ENCODE measurements at places on chromosomes 12 and 14.

GRCh38 chr14:73244541-73245290 lies 7.4 kb downstream of the PAPLN start:
- DNase-seq: no peak

- no peak for DNase-seq
Observed at GRCh38 chr12:22350886-22351285, 16.4 kb upstream of the ST8SIA1 start.

DNA sequence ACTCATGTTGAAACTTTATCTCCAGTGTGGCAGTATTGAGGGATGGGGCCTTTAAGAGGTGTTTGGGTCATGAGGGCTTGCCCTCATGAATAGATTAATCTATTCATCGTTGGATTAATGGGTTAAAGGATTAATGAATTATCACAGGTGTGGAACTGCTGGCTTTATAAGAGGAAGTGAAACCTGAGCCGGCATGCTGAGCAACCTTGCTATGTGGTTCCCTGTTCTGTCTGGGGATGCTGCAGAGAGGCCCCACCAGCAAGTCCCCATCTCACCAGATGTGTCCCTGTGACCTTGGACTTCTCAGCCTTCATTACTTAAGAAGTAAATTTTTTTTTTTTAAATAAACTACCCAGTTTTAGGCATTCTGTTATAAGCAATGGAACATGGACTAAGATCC lies 109.6 kb downstream of the DYRK2 start:
- peak; percentile 78 for DNase-seq

DNA sequence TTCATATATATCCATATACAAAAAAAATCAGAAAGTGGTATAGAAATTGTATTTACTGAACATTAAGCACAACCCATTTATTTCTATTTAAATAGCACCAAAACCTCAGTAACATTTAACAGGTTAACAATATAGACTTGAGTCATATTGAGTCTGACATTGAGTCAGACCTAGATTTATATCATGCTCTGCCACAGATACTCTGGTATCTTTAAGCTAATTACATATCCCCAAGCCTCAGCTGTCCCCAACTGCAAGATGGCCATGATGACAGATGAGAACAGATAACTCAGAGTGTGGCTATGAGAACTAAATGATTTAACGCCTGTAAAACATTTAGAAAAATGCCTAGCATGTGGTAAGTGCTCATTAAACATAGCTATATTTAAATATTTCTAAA lies 40.3 kb downstream of the IFNG start:
- peak; percentile 43 for DNase-seq

- DNase-seq: no peak
Observed at GRCh38 chr12:11886339-11886738, 184.4 kb upstream of the BCL2L14 start.

GRCh38 chr14:55502746-55503284 lies 62.4 kb upstream of the TBPL2 start:
- no peak for DNase-seq

GRCh38 chr14:35883677-35884293 lies 57.6 kb downstream of the BRMS1L start:
- DNase-seq: peak; percentile 54

DNA sequence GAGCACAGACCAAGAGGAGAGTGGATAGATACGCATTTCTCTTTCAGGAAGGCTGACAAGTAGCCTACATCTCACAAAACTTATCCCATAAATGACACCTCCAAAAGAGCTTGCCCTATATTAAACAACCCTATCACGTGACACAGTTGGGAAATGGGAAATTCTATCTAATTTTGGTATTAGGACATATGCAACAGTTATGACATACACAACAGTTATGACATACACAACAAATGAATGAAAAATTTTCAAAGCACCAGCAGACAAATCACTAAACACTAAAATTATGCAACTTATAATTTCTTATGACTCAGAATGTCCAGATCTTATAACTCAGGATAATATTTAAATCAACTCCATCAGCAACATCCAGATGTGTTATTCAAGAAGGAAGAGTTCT lies 54.1 kb downstream of the DUSP16 start:
- DNase-seq: no peak

- DNase-seq: no peak
Observed at GRCh38 chr14:20798318-20798717, 4.3 kb downstream of the RNASE1 start.

DNA sequence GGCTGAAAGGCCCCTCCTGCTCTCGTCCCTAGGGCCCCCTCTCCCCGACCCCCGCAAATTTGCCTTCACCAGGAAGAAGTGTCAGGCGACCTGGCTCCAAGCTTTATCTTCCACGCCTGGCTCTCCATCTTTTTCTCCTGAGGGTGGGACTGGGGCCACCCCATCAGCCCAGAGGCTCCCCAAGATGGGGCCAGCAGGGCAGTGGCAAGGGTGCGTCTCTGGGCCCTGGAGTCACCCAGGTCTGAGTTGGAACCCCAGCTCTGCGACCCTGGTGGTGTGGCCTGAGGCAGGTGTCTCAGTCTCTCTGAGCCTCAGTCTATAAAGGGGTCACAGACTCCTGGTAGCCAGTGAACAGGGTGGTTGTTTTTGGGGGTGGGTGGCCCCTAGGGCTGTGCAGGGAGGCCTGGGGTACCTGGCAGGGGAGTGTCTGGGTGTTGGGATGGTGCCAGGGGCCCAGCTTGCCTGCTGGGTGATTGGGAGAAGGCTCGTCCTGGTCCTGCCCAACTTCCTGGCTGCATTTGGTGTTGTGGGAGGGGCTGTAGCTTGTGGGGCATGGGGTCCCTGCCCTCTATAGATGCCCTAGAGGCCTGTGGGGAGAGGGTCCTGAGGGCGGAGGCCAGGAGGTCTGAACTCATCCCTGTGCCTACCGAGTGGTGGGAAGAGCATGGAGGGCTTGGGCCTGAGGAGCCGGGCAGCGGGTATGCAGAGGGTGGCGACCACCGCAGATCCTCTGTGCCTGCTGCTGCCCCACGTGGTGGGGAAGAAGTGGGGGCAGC lies 7.6 kb downstream of the KIF26A start:
- DNase-seq: no peak

GRCh38 chr12:117167769-117168168 lies 22.5 kb downstream of the FBXO21 start:
- DNase-seq: no peak

DNA sequence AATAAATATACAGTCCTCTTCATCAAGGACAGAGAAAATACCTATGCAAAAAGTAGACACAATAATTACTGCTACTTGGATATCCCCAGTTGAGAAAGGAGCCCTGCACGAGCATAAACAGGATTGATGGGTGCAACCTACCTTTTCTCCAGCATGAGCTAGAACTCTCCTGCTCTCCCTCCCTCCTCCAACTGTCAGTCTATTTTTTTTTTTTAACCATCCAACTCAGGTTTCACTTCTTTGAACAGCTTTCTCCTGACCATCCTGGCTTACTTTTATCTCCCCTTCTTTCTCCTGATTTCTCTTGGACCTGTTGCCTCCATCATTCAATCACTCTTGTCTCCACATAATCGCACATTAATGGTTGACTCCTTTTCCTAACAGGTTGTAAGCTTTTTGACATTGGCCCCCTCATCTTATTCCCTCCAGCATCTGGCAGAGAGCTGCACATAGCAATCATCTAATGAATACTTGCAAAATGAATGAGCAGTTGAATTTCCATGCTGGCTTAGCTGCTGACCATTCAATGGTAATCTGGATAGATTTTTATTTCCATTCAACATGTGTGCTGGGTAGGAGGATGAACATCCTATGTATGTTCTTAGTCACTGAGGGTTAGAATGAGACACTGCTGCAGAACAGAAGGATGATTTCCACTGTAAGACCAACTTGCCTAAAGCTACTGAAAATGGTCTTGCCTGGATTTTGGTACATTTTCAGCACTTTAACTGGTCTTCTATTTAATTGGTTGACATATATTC lies 24.4 kb downstream of the MYBPC1 start:
- DNase-seq: peak; percentile 75

- no peak for DNase-seq
Observed at GRCh38 chr12:6171409-6172015, 28.7 kb upstream of the CD9 start.

- no peak for DNase-seq
Observed at GRCh38 chr12:116885491-116885890, 4.2 kb upstream of the HRK start.

GRCh38 chr12:76035045-76035444 lies 3.5 kb upstream of the PHLDA1 start:
- no peak for DNase-seq

DNA sequence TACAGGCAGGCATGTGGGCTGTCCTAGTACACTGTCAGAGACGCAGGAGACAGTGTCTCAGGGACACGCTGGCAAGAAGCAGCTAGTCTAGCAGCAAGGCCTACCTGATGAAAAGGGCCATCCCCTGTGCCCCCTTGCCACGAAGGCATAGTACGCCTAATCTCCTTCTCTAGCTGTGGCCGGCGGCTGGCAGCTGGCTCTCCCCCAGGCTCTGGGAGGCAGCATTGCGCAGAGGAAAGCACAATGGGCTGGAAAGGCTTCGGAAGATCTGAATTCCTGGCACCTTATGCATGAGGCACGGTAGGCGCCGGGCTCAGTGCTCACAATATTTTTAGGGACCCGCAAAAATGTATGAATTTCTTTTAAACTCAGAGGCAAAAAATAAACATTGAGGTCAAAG lies 16.0 kb upstream of the PLEKHH1 start:
- DNase-seq: no peak

DNA sequence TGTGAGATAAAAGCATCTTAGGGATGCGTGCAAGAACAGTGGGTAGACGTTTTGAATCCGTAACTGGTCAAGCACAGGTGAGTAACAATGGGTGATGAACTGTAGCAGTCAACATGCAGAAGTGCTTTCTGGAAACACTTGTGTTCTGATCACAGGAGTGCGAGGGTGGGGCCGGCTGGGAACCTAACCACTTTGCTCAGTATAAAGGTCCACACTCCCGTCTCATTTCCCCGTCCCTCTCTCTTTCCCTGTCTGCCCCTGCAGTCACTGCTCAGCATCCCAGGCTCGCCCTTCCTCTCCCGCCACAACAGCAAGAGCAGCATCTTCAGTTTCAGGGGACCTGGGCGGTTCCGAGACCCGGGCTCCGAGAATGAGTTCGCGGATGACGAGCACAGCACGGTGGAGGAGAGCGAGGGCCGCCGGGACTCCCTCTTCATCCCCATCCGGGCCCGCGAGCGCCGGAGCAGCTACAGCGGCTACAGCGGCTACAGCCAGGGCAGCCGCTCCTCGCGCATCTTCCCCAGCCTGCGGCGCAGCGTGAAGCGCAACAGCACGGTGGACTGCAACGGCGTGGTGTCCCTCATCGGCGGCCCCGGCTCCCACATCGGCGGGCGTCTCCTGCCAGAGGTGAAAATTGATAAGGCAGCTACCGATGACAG lies 127.1 kb downstream of the FIGNL2 start:
- DNase-seq: no peak

GRCh38 chr12:120817559-120818330 lies 86.4 kb downstream of the SPPL3 start:
- no peak for DNase-seq

DNA sequence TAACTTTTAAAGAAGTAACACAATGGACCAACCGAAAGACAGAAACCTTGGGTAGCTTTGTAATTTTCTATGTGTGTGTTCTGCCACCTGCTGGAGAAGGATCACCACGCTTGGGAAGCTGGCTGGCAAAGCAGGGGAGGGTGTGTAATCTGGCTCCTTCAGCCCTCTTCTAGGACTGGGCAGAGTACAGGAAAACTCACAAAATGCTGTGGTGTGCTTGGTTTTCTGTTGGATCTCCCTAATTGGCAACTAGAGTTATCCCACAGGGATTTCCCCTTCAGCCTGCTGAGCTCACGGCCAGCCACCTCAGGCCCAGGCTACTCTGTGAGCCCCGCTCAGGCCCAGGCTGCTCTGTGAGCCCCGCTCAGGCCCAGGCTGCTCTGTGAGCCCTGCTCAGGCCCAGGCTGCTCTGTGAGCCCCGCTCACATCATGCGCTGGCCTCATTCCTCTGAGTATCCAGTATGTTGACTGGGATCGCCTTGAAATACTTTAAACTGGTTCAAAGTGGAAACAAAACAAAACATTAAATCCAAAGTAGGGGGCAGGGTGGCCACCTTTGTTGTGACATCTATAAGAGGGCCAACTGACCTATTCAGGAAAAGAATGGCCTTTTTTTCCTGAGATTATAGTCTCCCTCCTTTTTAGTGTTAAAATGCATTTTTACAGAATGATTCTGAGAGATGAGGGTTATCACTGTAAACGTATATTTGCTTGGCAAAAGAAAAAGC lies 52.0 kb upstream of the RNU6-8 start:
- DNase-seq: peak; percentile 75

DNA sequence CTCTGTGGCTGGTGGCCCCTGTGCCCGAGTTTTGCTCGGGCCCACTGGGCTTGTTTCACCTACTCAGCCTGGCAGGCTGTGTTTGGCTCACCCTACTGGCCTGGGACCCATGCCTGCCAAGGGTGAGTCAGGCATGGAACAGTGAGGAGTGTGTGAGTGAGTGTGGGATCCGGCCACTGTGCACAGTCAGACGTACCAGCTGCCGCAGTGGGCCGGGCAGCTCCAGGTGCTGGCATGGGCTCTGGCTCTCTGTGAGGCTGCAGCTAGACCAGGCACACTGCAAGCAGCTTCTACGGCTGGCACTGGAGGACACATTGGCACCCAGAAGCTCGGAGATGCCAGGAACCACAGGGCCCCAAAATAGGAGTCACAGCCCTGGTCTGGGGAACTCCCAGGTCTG lies 40.6 kb downstream of the HSD17B6 start:
- DNase-seq: no peak

DNA sequence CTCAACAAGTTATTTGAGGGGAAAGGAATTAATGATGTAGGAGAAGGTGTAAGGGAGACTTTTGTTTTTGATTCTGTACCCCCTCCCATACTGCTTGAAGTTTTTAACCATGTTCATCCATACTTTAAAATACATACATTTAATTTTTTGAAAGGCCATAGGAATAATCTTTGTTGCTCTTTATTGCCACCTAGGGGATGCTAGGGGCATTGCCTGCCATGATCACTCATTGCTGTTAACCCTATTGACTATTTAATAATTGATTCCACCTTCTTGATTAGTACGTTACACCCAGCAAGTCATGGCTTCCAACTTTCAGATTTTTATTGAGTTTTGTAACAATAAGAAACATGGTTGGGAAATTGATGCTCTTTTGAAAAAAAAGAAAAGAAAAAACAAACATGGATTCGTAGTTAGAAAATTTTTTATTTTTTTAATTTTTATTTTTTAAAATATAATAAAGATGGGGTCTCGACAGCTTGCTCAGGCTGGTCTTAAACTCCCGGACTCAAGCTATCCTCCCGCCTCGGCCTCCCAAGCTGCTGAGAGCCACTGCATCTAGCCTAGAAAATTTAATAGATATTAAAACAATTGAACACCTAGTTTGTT lies 8.5 kb upstream of the PRKAB1 start:
- DNase-seq: peak; percentile 51
